ENCODE measurements at places on chromosomes 3 and 15.

DNA sequence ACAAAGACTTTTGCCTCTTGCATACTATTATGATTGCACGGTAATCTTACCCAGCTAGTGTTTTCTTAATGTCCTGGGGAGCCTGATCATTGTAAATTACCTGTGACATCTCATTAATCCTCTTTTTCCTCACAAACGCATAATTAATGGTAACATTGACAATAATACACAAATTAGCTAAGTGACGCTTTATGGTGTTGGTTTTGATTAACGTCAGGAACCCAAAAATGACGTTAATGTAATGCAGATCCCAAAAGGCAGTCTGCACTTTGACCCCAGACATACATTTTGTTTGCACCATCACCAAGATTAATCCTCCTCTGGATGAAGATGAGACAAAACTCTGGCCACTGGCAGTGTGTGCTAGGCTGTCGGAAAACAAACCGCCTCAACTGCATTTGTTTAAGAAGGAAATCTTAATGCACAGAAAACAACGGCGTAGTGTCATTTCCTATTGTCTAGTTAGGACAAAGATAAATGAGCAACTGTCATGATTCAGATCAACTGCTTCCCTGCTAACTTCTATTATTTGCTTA lies 83.9 kb upstream of the CDIN1 start:
- DNase-seq = no peak

- no peak for DNase-seq
These were observed 35.7 kb downstream of the GPR176 start for GRCh38 chr15:39884351-39884750.

DNA sequence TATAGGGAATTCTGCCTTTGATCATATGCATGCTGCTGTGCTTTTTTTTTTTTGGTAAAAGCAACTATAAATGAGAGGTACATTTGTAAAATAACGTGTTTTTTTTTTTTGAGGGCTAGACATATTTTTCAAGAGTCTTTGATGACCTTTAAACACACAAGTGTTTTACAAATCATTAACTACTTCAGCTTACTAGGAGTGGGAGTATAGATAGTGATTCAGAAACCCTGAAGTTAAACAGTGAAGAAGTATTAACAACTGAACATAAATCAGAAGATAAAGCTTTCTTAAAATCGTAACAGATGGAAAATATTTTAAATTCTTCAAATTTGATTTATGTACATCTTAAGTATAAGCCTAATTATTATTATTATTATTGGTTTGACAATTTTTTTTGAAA lies 2.9 kb upstream of the GMNC start:
- DNase-seq = no peak

DNA sequence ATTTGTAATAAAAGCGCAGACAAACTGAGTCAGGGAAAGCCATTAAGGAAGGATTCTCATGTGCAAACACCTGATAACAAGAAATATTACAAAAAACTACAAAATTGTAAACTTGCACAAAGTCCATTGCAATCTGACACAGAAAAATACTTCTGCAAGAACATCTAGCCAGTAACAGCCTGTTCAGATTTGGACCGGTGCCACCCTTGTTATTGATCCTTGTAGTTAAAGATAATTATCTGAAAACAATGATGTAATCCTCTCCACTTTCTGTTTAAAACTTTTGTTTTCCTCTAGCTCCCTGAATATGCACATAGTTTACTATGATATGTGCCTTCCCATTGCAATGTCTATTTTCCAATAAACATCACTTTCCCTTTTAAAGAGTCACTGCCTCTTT lies 1090.2 kb downstream of the PLOD2 start:
- DNase-seq = no peak

DNA sequence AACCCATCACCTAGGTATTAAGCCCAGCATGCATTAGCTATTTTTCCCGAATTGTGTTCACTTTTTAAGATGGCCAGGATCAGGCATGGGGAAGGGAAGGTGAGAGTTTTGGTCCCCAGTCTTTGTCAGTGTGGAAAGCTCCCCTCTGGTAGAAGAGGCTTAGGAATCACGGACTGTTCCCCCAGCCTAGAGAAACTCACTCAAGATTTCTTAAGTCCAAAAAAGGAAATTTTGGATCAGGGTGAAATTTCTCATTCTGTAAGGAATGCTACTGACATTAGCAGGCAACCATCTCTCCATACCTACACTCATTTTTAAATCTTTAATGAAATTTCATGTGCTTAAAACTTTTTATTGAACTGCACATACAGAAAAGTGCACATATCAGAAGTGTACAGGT lies 70.3 kb upstream of the GALNT15 start:
- no peak for DNase-seq

GRCh38 chr15:78761020-78761419 lies 50.2 kb downstream of the ADAMTS7 start:
- no peak for DNase-seq

- no peak for DNase-seq
These were observed 56.6 kb upstream of the PLXND1 start for GRCh38 chr3:129663045-129663446.

DNA sequence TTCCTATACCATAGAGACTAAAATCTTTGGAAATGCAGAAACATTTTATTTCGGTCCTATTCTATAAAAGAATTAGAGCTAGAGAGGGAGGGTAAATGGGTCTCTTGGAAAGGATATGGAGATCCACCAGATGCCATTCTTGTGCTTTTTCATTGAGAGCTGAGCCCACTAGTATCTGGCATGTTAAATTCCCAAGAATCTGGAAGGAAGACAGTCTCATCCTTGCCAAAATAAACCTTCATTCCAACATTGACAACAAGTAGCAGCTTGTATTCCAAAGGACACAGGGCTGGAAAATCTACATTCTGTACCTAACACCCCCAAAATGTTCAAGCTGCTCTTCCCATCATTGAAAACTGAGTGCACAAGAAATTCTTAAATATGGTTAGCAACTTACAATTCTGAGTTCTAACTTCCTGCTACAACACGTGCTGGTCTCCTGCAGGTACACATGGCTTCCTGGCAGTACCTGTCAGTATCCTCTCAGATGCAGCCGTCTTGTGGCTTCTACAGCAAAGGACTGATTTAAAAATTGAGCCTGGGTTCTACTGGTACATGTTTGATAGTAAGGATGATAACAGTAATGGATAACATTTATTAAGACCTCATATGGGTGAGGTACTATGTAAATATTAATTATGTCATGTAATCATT lies 348.1 kb downstream of the SV2B start:
- DNase-seq = no peak

- no peak for DNase-seq
These were observed 1.4 kb downstream of the GATA2 start for GRCh38 chr3:128491691-128491940.

GRCh38 chr3:106332884-106333283 lies 464.1 kb upstream of the CBLB start:
- peak; percentile 85 for DNase-seq

DNA sequence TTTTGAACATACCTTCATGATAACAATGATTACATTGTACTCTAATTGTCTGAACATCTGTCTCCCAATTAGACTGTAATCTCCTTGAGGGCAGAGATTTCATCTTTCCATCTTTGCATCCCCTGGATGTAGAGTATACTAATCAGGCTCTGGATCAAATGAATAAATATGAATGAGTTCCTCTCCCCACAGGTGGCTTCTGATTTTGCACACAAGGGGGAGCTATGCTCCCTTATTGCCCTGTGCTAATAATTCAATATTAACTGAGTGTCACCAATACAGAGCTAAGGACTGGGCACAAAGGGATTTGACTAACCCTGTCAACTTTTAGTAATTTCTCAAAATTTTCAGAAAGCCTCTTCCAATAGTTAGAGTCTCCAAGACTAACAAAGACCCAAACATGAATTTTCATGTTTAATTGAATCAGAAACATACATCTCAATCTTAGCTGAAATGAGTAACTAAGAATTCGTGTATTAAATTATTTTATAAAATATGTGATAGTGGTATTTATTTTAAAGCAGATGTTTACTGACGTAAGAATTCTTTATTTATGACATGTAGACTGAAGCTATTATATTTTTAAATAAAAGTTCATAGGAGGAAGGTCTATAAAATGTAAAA lies 3.0 kb downstream of the DUOXA1 start:
- DNase-seq = no peak

DNA sequence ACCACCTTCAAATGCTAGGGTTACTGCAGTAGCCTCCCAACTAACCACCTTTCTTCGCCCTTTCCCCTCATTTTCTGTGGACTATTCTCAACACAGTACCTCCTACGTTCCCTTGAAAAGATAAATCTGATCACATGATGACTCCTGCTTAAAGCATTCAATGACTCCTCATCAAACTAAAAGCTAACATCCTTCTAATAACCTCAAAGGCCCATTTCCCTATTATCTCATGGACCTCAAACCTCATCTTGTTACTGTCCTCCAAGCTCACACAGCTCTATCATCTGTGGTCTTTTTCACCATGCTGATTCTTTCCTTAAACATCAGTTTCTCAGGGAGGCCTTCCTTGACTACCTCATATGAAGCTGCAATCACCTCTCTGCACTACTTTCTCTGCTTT lies 29.6 kb downstream of the GADL1 start:
- no peak for DNase-seq

DNA sequence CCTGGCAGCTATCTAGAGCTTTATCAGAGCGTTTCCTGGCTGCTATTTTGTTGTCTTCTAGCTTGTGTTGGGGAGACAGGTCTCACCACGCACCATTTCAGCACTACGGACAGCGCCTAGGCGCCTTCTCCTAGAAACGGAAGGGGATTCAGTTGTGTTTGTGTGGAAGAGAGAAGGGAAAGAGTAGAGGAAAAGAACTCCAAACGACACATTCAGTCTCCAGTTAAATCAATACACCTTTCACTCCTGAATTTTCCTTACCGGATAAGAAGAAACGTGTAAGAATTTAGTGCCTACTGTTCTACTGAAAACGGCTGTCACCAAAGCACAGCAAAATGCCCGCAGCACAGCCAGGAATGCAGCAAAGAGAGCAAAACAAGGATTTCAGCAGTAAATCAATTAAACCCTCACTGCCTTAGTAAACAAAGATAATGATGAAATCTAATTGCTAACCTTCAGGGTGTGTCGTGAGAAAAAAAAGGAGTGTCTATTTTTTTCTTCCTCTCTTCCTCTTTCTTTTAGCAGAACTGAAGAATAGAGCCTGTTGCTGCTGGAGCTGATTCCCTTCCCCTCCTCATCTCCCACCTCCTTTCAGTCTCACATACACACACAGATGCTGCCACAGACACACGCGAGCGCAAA lies 412 bp upstream of the CTXN2 start:
- peak; percentile 27 for DNase-seq

DNA sequence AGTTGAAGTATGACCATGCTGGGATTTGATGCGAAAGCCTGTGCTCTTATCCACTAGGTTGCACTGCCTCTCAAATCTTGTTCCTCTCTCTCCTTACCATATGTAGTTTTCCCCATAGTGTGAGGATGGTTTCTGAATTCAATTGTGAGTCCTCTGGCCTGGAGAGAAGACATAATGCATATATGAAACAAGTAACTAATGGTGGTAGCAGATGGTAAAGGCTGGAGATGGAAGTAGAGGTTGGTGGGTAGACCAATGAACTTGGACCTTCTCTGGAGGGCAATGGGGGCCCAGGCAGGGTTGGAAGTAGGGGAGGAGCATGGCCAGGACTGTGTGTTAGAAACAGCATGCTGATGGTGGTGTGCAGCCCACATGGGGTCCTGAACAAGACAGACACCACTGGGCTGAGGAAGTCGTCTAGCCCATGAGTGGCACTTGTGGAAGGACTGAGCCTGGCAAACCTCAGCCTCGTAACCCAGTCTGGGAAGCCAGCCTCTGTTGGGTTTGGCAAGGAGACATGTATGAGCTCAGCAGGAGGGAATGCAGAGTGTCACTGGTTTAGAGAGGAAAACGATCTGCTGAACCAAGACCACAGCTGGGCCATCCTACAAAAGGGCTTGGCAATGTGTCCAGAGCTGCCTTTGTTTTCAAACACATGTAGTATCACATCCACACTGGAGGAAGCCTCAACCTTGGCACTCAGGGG lies 18.5 kb upstream of the LMCD1 start:
- no peak for DNase-seq

- DNase-seq = no peak
These were observed 30.8 kb upstream of the SLC25A36 start for GRCh38 chr3:140910860-140911259.

DNA sequence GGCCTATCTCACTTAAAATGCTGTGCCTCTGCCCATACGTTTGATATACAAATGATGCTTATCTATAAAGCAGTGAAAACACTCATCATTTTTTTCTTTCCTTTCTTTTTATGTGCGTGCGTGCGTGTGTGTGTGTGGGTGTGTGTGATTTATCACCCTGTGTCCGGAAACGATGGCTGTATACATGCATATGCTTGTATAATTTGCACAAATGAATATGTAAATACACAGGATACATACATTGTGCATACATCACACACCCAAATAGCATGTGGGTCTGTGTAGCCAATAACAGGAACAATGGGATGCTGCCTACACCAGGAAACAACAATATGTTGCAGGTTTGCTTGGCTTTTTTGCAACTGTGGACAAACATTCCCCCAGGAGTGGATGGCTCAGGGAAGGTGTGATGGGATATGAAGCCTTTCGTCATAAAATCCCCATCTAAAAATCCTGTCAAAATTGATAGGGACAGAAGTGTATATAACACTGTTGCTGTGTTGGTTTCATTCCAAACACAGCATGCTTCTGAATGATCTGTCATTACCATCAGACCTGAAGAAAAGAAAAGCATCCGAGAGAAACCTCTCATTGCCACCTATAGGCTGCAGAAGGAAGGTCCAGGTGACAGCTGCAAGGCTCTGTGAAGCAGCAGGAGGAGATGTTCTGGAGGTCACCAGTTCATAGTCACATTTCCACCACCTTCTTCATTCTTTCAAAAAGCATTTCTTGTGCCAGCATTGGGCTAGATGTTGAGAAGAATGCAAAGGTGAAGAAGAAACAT lies 503.9 kb upstream of the NR2F2 start:
- DNase-seq = no peak

- DNase-seq = no peak
These were observed 196.7 kb upstream of the NSMCE3 start for GRCh38 chr15:29466292-29466691.

- no peak for DNase-seq
These were observed 36.2 kb upstream of the LDHAL6B start for GRCh38 chr15:59170295-59171066.

- DNase-seq = no peak
These were observed 140.2 kb upstream of the SETMAR start for GRCh38 chr3:4163011-4163410.

- no peak for DNase-seq
These were observed 12.5 kb downstream of the MBNL1 start for GRCh38 chr3:152281133-152281713.

DNA sequence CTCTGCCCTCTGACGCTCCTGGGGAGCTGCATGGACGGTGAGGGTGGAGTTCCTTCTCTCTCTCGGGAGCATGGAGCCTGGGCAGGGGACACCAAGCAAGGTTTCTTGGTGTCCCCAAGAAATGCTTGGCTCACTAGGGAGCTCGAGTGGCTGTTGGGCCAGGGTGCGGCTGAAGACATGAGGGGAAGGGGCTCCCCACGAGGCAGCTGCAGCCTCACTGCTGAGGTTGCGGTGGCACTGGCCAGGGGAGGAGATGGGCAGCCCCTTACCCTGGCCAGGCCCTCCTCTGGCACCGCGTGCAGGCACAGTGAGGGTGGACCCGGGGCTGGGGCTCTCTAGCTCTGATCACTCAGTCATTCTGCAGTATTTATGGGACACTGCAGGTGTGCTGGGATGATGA lies 43.5 kb upstream of the SLC41A3 start:
- no peak for DNase-seq
